ENCODE measurements at places on chromosomes 11 and 22.

DNA sequence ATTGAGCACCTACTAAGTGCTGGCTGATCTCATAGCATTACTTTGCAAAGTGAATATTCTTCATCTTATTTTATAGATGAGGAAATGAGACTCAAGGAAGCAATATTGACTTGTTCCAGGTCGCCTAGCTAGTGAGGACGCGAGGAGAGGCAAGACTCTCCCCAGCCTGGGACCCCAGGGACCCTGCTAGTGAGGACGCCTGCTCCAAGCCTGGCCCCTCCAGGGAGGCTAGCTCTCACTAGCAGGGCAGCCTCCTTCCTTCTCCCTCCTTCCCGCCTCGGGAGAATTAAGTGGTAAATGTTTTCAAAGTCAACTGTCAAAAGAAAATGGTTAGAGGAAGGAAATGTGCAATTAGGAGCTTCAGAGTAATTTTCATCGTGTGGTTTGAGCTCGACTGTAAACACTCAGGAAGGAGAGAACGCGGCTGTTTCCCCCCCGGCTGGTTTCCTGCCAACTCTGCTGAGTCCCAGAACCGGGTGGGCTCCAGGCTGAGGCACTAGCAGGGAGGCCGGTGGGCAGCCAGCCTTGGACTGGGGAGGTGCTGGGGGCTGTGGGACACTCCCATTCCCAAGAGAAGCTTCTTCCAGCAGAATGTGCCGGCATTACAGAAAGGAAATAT, 17.9 kb downstream of the MYEOV start:
- DNase-seq, result no peak

GRCh38 chr11:11486002-11486401, 133.0 kb upstream of the CSNK2A3 start:
- no peak for DNase-seq

DNA sequence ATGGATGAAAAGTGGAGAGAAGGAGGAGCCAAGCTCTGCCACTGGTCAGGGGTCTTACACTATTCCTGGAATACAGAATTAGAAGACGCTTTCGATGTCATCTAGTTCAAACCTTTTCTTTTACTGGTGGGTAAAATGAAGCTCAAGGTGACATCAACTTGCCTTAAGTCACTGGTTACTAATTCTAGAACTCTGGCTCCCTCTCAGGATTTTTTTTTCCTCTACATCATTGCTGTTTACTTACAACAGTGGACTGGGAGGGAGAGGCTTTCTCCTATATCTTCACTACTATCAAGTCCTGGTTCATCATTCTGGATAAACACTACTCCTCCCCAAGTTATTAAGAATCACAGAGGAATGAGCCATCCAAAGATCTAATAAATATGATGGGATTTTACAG, 82.9 kb downstream of the ETS1 start:
- DNase-seq, result no peak

DNA sequence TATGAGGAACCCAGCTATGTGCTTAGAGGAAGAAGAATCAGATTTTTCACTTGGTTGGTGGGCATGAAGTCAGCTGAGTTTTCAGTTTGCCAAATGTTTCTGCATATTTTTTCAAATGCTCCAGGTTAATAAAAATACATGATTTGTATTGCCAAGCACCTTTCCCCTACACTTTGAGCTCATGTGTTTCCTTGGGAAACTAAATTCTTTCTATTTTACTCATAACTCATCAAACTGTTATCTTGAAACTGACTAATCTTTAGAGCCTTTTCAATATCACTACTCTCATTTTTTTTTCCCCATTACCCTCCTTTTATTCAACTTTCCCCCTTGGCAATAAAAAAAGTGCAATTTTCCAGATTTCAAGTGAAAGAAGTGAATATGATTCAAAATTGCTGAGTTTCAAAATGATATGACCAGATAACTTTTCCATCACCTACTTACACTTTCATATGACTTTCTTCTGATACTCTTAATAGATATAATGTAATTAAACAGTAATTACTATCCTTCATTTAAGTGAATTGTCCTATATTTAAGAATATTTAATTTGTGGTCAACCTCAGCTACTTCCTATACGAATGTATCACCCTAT, 91.9 kb upstream of the SOX6 start:
- DNase-seq, result no peak

DNA sequence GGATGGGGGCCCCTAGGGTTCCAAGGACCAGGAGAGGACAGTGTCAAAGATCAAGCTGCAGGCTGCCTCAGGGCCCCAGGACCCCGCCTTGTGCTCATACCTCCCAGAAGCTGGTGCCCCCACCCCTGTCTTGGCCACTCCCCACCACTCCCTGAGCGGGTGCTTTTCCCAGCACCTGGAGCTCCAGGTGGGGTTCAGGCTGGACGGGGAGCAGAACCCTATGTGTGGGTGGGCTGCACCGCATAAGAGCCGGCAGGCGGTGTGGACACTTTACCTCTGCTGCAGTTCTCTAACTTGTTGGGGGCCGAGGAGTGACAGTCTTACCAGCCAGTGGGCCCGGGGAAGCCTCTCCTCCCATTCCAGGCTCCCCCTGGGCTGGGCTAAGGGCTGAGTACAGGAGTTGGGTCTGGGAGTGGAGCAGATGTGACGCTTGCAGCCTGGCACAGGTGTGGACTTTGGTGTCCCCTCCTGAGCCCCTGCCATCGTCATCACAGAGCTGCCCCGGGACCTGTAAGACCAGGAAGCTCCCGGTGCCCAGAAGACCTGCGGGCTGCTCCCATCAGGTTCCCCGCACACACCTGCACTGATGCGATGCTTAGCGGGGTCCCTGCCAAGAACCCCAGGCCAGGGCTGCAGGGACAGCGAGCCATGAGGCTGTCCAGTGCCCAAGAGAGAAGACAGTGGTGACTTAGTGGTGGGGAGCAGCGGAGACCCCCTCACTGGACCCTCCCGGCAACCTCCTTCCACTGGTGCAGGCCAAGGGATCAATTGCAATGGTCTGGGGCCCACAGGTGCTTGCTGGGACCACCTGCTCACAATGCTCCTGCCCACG, 674.5 kb downstream of the BRD1 start:
- DNase-seq, result no peak

Data from suppressor macrophage treated with lipopolysaccharide for 4 hours (primary cell).